Epithelial cell of alveolus of lung (primary cell): ENCODE measurements at places on chromosomes 7 and 10. TPM values are rescaled to one million over a fixed set of nuclear protein-coding genes. Genes with fewer than 3 reads are reported as not detected.

The IGFBP1 gene
- not detected in 2 replicates for total RNA-seq

The GRM3 gene
- total RNA-seq: not detected in 2 replicates

The CCL26 gene
- total RNA-seq: 0.78 TPM in 1 of 2 replicates, not detected in the other

The CDNF gene
- total RNA-seq: 0.78 and 3.8 TPM in 2 replicates

The SPAG6 gene
- not detected in 2 replicates for total RNA-seq

The TSPAN12 gene
- total RNA-seq: 2.2 and 27.5 TPM in 2 replicates

The SPDYE5 gene
- not detected in 2 replicates for total RNA-seq
